Osteoblast (primary cell): ENCODE measurements at places on chromosomes 2 and 18.
A peak's percentile ranks its signal among the peaks of the same experiment; 100 is the strongest.

DNA sequence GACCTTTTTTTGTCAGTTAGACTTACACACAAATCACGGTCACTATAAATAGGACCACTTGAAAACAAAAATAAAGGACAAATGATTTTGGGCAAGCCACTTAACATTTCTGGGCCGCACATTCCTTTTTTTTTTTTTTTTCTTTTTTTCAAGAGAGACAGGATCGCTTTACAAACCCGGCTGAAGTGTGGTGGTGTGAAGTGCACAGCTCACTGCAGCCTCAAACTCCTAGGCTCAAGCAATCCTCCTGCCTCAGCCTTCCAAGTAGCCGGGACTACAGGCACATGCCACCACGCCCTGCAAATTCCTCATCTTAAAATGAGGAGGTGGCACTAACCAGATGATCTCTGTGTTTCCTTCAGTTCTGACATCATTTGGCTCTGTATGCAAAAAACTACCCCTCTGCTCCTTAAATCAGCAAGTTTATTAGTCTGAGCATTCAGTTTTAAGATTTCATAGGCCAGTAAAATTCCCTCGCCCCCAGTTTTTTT, 28.3 kb upstream of the MRO start:
- no peak for DNase-seq

DNA sequence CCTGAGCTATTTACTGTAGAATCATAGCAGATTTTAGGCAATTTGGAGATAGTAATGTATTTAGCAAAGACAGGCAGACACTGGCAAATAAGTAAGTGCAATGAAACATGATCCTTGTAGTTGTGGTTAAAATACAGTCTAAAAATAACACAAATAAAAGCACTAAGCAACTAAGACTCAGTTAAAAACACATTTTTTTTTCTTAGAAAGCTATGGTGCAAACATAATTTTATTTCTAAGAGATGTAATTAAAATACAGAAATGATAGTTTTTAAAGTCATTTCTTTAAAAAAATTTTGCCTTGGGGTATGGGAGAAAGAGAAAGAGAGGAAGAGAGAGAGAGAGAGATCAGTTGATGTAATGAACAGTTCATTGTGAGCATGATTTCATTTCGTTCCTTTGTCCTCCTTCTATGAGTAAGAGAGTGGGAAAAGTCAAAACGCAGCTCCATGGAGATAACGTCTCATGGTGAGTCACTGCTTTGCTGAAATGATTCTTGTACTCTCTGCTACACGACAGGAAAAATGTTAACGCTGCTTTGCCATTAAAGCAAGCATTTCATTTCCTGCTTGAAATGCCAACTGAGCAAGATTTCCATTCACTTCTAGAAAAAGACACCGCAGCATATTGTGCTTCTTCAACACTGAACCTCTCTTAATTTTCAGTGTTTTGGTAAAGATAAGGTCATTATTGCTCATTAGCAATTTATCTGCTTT, 61.3 kb upstream of the PGAP1 start:
- peak; percentile 87 for DNase-seq

- DNase-seq, result no peak
Measured at GRCh38 chr2:217958206-217958883, 44.5 kb downstream of the TNS1 start.

DNA sequence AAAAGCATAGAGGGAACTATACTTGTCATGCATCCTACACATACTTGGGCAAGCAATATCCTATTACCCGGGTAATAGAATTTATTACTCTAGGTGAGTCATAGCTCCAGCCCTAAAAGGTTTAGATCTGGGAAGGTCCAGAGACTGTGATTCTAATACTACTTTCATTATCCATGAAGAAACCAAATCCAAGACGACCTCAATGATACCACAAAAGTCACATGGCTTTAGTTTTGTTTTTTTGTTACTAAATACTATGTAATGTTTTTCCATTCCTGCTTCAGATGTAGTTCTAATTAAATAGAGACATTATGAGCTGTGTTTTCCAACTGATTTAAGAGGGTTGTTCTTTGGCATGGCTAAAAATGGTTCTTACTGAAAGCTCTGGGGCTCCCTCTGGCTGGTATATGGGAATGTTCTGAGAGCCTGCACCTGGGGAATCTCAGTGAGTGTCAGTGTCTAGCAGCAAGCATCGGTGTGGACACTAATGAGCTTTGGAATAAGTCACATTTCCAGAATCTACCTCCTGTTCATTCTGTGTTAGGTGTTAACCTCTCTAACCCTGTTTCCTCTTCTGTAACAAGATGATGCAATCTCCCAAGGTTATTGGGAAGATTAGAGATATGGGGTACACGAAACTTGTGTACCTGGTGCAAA, 20.5 kb upstream of the IL1RL2 start:
- no peak for DNase-seq

- no peak for DNase-seq
Measured at GRCh38 chr2:201208563-201209252, 25.8 kb downstream of the CASP10 start.

DNA sequence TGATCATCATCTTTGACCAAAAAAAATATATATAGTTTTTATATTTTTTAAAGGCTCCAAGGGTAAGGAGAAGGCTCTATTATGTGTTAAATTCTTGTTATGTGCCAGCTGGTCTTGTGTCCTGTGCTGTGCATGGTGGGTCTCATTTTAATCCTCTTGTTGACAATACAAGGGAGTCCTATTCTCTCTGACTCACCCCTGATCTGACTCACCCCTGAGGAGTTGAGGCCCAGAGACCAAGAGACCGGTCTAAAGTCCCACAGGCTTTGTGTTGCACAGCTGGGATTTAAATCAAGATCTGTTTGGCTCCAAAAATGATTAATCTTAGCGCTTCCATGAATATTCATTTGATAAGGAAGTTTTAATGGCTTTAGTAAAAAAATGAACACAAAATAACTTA, 25.7 kb downstream of the MC2R start:
- no peak for DNase-seq

DNA sequence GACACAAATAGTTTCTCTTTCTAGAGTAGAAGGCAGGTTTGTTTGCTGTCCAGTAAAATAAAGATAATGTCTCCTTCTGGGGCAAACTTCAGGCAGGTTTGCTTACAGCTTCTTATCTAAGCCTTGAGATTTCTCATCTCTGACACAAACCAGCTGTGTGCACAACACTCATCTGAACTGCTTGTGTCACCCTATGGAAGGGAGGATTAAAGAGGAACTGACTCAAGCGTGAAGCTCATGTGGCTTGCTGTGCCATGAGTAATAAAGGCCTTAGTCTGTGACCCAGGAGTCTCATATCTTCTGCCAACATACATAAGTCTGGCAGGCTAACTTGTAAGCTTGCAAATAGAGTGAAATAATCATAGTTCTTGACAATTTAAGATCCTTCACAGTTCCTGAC, 24.2 kb upstream of the CPO start:
- peak; percentile 71 for DNase-seq

DNA sequence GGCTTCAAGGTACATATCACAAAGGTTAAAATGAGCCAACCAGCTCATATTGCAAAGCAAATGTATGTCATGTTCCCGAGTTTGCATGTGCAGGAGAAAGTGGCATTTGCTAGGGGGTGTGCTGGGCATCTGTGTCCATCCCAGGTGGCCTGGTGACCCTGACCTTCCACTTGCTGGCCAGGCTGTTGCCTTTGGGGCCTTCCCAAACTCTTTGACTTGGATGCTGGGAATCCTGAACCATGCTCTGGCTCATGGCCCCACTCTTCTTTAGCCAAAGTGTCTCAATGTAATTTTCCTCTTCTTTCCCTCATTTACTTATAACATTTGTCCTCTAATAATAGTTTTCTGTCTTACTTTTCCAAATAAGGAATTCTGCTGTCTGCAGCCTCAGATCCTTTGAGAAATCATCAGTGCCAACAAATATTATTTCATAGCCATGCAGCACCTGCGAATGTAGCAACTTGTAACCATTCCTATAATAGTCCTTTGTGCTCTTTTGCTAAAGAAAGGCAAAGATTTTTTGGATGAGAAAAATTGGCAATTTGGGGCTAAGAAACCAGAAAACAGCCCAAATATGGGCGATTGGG, 64.2 kb downstream of the MTCL1 start:
- DNase-seq, result no peak

- DNase-seq, result no peak
Measured at GRCh38 chr2:19987936-19988335, 2.0 kb downstream of the WDR35 start.

DNA sequence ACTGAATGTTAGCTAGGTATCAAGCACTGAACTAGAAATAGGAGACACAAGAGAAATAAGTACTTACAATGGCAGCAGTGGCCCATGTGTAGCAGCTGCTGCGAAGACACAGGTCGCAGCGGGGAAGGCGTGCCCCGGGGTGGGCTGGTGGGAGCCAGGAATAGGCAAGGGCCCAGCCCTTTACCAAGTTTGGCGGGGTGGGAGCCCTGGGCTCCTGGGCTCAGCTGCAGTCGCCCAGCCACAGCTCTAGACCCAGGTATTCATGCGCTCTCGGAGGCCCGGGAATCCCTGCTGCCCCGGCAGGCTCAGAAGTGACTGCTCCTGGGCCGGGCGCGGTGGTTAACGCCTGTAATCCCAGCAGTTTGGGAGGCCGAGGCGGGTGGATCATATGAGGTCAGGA, 1287.3 kb downstream of the CNTNAP5 start:
- DNase-seq, result peak; percentile 51

- DNase-seq, result no peak
Measured at GRCh38 chr2:178273787-178274360, 79.6 kb downstream of the OSBPL6 start.
